ENCODE measurements at places on chromosomes 2 and 18. TPM values are rescaled to one million over a fixed set of nuclear protein-coding genes. Genes with fewer than 3 reads are reported as not detected.

The EVA1A gene
- total RNA-seq, result 35.9 TPM

The MAP3K2 gene
- 50.0 TPM for total RNA-seq

The ZFAND2B gene
- 25.5 TPM for total RNA-seq

The STARD6 gene
- not detected for total RNA-seq

The ELOA2 gene
- total RNA-seq, result not detected

The KIF1A gene
- not detected for total RNA-seq

The CXCR1 gene
- not detected for total RNA-seq

The ZNF512 gene
- 33.2 TPM for total RNA-seq

The HOXD10 gene
- total RNA-seq, result 2.3 TPM

The RAB17 gene
- total RNA-seq, result 0.12 TPM

The KYNU gene
- 16.6 TPM for total RNA-seq

The DAW1 gene
- not detected for total RNA-seq

The CFAP221 gene
- total RNA-seq, result not detected

The UCN gene
- total RNA-seq, result 0.22 TPM

The LHCGR gene
- total RNA-seq, result not detected

The ZEB2 gene
- total RNA-seq, result 44.4 TPM

The HOXD1 gene
- total RNA-seq, result not detected

The ZSWIM2 gene
- total RNA-seq, result 0.62 TPM

The FEV gene
- total RNA-seq, result not detected

Measured in uterine smooth muscle cell (primary cell).